Endothelial cell of umbilical vein (primary cell): ENCODE measurements at places on chromosomes 12 and 14. TPM values are rescaled to one million over a fixed set of nuclear protein-coding genes. Genes with fewer than 3 reads are reported as not detected.

DNA sequence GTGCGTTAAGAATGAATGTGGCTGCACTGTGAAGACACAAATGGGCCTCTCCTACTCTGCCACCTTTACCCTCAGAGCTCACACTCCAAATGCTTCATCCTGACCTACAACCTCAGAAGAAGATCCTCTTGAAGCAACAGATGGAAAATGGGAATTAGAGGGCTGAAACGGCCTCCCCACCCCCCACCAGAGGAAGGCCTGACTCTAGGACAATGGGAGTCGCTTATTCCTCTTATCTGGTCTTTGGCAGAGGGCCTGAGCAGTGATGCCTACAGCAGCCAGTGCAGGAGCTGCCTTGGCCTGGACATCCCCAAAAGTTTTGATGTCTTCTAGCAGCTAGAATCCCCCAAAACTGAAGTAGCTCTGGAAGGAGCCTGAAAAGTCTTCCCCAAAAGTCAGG lies 29.2 kb downstream of the BTBD7 start:
- no peaks in the 10 kb centered on the region for H3K36me3 ChIP-seq
- H3K27me3 ChIP-seq = no peaks in the 10 kb centered on the region
- H3K4me1 ChIP-seq = peaks cover 15% of the 10 kb centered on the region
- H3K27ac ChIP-seq = no peak overlapping the region

DNA sequence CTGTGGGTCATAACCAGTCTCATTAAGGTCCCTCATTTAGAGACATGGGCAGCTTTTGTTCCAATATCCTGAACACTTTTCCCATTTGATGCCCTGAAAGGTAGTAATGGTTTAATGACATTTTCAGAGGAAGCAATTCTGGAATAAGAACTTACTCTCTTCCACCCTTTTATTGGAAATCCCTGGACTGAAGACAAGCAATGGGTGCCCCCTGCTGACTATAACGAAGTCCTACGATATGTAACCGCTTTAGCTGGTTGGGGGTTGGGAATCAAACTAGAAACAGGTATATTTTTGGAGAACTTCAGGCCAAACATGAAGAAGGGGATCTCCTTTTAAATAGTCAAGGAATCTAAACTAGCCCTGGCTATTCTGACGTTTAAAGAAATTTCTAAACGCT lies 20.5 kb downstream of the SARNP start:
- peaks cover 21% of the 10 kb centered on the region for H3K36me3 ChIP-seq
- H3K27me3 ChIP-seq = no peaks in the 10 kb centered on the region
- peak; percentile 41 for DNase-seq
- no peak overlapping the region for H3K4me3 ChIP-seq
- no peak overlapping the region for H3K27ac ChIP-seq

GRCh38 chr12:34597548-34598351 lies 575.5 kb downstream of the ALG10 start:
- no peaks in the 10 kb centered on the region for H3K36me3 ChIP-seq
- H3K27ac ChIP-seq = no peak overlapping the region
- no peak overlapping the region for H3K4me3 ChIP-seq
- no peaks in the 10 kb centered on the region for H3K4me1 ChIP-seq

DNA sequence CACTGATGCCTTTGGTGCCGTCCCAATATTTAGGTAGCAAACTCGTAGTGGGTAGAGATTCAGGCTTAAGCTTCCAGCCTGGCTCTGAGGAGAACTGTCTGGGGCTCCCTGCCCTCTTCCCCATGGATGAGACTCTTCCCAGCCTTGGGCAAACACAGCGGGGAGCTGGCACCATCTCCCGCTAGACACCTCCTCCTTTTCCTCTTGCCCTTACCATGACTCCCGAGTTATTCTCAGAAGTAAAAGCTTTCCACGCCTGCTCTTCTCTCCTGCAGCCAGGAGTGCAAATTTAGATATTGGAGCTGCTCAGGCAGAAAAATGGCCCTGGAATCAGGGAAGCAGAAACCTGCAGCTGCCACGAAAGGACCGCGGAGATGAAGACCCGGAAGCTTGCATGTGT lies 45.6 kb upstream of the RBM19 start:
- H3K27ac ChIP-seq = no peak overlapping the region
- H3K36me3 ChIP-seq = no peaks in the 10 kb centered on the region
- no peak overlapping the region for H3K4me3 ChIP-seq
- H3K4me1 ChIP-seq = no peaks in the 10 kb centered on the region

The OXA1L gene
- 200 and 212 TPM in 2 replicates for total RNA-seq

The RNASE7 gene
- total RNA-seq = not detected in 2 replicates
